Stimulated activated CD4-positive, alpha-beta T cell treated with anti-CD3 and anti-CD28 coated beads, Interleukin-1b, Interleukin-23, amount 100 ng/mL, for 24 hours (primary cell): ENCODE measurements at places on chromosomes 7 and 10.

- DNase-seq: no peak
Observed at GRCh38 chr10:132376394-132376851, 20.6 kb upstream of the PWWP2B start.

- DNase-seq: no peak
Observed at GRCh38 chr10:60964257-60965235, 20.6 kb upstream of the RHOBTB1 start.

GRCh38 chr7:74284781-74285259, 4.4 kb upstream of the CLIP2 start:
- no peak for DNase-seq

DNA sequence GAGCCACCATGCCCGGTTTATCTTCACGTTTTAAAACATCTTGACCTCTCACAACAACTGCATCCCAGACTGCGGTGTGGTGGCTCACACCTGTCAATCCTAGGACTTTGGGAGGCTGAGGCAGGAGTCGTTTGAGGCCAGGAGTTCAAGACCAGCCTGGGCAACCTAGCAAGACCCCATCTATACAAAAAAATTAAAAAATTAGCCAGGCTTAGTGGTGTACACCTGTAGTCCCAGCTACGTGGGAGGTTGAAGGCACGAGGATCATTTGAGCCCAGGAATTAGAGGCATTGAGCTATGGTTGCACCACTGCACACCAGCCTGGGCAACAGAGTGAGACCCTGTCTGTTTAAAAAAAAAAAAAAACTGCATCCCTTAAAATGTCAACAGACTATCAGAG, 20.2 kb downstream of the TNRC18 start:
- no peak for DNase-seq

DNA sequence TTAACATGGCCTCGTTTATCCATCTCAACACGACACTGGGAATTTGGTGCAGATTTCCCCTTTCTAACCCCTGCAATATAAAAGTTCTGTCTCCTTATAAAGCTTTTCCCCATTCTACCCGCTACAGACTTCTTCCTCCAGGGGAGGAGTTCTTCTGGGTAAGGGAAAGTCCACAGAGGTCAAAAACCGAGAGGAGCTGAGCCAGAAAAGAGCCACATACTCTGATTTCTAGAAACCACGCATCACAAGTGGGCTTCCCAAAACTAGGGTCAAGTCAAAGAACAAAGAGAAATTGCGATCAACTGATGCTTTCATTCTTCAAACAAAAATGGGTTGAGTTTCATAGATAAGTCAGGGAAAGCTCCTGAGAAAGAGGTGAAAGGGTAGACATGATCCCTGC, 6.8 kb downstream of the IL6 start:
- DNase-seq: no peak

- no peak for DNase-seq
Observed at GRCh38 chr7:92753614-92754013, 82.8 kb downstream of the CDK6 start.

DNA sequence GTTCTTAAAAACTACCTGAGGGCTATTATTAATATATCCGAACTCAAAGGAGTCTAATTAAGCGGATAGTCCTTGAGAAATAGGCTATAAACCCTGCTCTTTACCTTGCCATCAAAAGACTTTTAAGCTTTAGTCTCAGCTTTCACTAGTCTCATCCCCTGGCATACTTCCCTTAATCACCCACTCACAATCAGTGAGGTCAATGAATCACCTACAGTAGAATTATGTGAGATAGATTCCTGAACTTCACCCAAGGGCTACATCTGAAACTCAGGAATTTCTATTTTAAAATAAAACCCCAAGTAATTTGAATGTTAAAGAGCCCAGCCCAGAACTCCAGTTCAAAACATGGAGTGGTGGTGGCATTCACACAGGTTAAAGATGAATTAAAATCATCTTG, 108.7 kb downstream of the ETV1 start:
- no peak for DNase-seq

- DNase-seq: no peak
Observed at GRCh38 chr7:156459582-156459981, 181.0 kb upstream of the RNF32 start.

DNA sequence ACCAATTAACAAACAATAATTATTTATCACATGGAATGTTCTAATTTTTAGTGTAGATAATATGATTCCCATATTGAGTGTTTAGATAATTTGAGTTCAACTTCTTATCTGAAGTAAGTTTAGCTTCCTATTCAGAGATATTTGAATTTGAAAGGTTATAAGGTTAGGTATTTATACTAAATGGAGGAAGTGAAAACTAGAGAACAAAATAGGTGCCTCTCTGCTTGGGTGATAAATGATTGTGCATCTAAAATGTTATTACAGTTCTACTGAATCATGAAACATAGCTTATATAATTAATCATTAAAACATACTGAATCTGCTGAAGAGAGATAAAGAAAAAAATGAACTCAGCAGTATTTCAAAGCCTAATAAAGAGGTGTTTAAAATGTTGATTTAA, 1174.3 kb downstream of the XPNPEP1 start:
- no peak for DNase-seq

GRCh38 chr10:90245623-90246022, 544.2 kb downstream of the KIF20B start:
- DNase-seq: no peak

DNA sequence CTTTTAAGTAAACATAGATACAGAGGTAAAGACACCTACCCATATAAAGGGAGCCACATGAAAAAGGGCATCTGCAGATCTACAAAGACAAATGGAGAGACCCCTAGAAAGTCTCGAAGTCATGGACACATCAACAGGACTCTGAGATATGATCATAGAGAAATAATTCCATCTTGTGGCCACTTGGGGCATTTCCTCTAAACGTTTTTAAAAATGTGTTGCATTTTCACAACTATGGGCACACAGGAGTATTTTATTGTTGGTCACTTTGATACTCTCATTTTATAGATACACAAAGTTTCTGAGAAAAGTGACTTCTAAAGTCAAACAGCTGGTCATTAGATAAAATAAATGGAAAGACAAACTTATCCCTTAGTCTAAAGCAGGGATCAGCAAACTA, 87.1 kb downstream of the CRTAC1 start:
- DNase-seq: no peak

DNA sequence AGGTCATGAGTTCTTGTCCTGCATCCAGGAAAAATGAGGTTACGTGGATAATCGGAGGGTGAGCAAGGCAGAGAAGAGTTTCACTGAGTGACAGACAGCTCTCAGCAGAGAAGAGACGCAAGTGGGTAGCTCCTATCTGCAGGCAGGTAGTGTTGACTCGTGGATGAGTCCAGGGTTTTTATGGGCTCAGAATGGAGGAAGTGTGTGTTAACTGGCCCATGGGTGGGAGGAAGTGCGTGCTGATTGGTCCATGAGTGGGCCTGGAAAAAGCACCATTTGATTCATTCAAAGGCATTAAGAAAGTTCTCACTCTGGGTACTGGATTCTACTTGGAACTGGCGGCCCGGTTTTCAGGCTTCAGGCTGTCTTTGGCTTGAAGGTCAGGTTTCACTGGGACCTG, 4.8 kb upstream of the DMTF1 start:
- DNase-seq: no peak

DNA sequence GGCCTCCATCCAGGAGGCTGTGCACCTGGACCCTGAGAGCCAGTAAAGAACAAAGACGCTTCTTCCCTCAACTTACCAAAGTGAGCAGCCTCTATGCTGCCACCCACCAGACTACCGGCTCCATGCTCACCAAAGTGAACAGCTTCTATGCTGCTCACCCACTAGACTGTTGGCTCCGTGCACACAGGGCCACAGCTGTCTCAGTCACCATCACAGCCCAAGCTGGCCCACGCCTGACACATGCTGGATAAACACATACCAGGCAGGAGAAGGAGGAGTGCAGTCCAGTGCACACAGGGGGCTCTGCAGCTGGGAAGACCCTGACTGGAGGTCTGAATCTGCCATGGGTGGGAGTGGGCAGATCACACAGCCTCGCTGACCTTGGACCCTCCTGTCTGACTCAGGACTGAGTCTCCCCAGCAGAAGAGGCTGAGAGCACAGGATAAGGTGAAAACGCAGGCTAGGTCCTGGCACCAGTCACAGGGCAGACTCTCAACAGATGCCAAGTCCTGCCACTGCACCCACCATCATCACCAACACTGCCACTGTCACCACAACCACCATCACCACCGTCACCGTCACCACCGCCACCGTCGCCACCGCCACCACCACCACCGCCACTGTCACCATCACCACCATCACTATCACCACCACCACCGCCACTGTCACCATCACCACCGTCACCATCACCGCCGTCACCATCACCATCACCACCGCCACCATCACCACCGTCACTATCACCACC, 130.9 kb downstream of the MAD1L1 start:
- no peak for DNase-seq

DNA sequence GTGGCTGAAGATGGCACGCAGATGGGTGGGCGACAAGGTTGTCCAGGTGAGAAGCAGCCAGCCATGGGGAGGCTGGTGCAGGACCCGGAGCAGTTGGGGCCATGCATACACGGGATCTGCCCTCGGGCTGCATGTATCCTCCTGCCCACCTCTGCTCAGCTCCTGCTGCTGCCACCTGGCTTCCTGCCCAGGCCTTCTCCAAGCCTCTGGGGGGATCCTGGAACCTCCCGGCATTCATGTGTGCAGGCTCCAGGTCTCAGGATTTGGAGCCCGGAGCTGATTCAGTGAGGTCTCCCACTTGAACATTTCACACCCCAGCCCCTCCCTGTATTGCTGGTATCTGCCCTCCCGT, 27.0 kb downstream of the PDGFA start:
- DNase-seq: no peak

DNA sequence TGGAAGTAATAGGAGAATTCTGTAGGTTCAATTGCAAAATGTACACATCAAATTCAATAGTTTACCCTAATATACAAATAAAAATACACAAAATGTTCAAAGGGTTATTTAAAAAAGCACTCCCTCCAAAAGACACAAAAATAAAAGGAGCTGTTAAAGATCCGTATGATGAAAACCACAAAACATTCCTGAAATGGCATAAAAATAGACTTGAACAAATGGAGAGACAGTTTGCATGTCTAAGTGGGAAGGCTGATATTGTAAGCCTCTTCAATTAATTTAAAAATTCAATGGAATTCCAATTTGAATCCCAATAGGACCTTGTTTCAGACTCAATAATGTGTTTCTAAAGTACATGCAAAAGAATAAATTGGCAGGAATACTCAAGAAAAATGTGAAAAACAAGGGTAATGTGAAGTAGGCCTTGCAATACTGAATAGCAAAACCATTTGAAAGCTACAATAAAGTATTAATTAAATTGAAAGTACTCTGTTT, 38.0 kb upstream of the INSYN2A start:
- no peak for DNase-seq

GRCh38 chr10:119535305-119535704, 7.2 kb downstream of the RGS10 start:
- no peak for DNase-seq

DNA sequence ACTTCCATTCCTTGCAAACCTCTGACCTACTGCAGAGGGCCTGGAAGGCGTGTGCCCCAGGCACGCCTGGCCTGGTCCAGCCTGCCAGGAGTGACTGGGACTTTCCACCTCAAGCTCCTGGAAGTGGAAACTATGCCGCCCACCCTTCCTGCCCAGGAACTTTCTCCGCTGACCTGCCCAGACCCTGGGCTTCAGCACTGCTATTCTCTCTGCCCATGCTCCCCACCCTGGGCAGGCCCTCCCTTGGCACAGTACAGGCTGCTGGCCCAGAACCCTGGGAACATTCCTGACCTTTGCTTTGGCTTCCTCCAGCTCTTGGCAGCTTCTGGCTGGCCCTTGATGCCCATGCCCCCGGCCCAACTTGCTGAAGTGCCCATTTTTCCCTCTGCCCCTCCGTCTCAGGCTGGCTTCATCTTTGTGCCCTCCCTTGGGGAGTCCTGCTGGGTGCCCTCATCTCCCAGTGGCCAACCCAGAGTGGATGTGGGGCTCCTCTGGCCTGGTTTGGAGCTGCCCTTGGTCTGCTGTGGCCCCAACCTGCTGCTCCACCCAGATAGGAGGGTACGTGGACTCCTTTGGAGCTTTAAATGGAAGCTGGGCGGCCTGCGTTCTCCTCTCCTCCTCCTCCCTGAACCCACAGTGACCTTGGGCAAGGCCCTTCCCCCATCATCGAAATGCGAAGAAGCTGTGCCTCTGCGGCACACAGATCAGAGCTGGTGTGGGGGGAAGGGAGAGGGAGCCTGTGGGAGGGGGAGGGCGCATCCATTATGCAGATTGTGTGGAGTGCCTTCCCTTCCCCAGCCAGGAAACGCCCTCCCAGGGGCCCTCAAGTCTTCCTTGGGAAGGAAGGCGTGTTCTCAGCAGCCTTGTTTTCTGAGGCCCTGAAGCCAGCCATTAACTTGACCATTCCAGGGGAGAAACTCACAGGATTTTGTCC, 3.4 kb downstream of the MMRN2 start:
- DNase-seq: no peak

GRCh38 chr10:132385721-132386418, 11.1 kb upstream of the PWWP2B start:
- no peak for DNase-seq

DNA sequence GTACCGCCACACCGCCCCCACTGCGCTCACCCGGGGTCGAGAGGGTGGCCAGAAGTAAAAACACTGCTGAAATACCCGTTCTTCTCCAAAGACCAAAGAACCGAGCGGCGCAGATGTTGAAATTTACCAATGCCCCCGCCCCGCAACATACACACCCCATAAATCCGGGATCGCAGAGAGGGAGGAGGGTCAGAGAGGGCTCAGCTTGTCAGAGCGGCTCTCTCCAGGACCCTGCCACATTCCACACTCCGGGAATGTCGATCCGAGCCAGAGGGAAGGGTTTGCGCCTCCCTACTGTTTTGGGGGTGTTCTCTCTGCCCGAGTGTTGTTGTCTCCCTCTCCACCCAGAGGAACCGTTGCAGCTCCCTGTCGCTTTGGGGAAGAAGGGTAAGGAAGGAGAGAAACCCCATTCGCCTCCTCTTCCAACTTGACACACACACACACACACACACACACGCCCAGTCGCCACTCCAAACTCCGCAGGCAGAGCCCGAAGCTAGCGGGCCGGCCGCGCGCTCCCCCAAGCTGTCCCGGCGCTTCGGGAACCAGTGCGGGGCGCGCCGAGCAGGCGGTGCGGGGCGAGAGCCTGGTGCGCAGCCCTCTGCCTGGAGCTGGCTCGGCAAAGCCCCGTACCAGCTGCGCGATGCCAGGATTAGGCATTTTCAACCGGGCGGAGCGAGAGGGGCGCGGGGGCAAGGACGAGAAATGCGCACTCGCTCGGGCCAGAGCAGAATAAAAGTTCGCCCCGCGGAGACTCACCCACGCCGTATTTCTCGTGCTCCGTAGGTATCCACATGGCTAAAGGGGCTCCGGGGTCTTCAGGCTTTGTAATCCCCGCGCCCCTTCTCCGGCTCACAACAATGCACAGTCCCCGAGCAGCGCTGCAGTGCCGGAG, 609 bp downstream of the DOCK4 start:
- peak; percentile 9 for DNase-seq

DNA sequence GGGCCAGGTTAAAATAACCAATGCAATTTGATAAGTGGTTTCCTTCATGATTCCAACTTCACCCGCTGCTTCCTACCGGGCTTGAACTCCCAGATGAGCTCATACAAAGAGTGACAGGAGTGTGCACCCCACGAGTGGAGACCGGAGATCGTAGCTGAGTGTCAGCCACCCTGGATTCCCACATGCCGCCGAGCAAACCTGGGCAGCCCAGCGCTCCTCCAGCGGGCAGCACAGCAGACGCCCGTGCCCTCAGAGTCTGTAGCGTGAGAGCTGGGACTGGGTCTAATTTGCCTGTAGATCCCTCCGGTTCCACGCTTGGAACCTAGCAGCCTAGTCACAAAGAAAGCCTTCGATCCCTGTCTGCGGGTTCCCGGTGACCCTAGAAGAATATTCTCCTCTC, 476.1 kb upstream of the MGMT start:
- no peak for DNase-seq

GRCh38 chr10:98382691-98383101, 32.3 kb downstream of the PYROXD2 start:
- DNase-seq: no peak
